ENCODE measurements at places on chromosomes 11 and 22.

DNA sequence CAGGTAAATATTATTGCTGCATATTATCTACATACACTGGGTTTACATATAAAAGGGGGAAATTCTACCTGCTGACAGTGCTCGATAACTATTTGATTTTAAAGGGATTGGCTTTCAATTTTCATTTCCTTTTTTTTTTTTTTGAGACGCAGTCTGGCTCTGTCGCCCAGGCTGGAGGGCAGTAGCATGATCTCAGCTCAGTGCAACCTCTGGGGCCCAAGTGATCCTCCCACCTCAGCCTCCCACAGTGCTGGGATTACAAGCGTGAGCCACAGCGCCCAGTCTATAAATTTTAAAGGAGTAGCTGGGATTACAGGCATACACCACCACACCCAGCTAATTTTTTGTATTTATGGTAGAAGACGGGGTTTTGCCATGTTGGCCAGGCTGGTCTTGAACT is 3.2 kb upstream of the PCF11 start:
- no peak for DNase-seq

DNA sequence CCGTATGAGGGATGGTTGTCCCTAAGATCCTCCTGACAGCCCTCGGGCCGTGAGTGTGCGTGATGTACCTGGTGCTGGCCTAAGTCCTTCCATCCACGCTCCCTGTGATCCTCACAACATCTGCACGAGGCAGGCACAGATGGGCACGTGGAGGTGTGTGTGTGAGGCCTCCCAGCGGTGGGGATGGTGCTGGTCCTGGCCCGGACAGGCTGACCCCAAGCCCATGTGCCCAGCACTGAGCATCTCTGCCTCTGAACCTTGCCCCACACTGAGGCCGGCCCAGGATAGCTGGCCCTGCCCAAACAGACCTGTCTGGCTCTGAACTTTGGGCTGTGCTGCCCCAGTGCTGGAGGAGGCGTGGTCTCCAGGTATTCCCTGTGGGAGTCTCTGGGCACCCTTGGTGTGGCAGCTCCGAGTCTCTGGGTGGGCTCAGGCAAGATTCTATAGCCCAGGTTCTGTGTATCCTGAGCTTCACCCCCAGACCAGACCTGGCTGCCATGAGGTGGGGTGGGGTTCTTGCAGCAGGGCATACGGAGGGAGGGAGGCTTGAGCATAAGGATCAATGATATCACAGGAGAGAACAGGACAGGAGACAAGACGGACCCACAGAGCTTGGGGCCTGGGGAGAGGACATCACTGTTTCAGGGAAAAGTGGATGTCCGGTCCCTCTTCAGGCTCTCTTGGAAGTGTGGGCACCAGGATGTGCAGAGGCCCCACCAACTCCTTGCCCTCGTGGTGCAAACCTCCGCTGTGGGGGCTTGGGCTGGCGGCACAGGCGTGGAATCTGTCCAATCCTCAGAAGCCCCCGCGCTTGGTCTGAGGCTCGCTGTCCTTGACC is 881.8 kb downstream of the BRD1 start:
- DNase-seq: no peak

DNA sequence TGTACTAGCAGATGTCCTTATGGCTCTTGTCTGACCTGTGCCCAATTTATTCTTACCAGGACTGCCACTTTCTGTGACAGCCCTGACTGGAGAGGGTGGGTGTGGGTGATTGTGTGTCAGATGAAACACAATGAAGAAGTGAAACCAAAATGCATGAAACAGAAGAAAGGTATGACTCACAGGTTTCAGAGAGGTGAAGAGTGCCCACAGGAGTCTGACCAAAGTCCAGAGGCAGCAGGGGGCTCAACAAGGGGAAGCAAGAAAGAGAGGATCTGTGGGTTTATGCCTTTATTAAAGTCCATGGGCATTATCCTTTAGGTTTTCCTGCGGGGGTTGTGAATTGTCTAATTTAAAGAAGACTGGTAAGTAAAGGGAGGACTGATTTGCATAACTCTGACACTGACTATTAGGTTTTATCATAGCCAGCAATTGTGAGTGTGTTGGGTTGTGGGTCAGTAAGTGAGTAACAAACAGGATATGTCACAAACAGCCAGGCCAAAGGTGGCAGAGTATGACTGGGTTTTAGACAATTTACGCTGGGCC is 3.9 kb upstream of the OR4C6 start:
- no peak for DNase-seq

GRCh38 chr11:1881442-1882264 is 10.0 kb downstream of the PRR33 start:
- DNase-seq: no peak

DNA sequence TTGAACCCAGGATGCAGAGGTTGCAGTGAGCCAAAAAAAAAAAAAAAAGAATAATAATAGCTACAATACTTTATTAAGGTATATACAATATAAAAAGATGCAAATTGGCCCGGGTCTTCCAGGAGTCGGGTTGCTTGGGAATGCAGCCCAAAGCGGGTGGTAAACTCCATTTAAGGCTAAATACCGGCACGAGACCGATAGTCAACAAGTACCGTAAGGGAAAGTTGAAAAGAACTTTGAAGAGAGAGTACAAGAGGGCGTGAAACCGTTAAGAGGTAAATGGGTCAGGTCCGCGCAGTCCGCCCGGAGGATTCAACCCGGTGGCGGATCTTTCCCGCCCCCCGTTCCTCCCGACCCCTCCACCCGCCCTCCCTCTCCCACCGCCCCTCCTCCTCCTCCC is 143.3 kb downstream of the DLG2 start:
- no peak for DNase-seq

GRCh38 chr11:62603072-62603408 is 1.4 kb upstream of the MTA2 start:
- no peak for DNase-seq

- DNase-seq: no peak
Measured at GRCh38 chr11:119258983-119259382, 52.8 kb downstream of the CBL start.

GRCh38 chr11:11483627-11484026 is 130.6 kb upstream of the CSNK2A3 start:
- no peak for DNase-seq

- DNase-seq: no peak
Measured at GRCh38 chr11:4381901-4382300, 11.6 kb downstream of the TRIM21 start.

Data from fibroblast of skin of right biceps (primary cell).